Adrenal gland (tissue), 19 donors: ENCODE measurements at places on chromosomes 16 and 17. TPM values are rescaled to one million over a fixed set of nuclear protein-coding genes. Genes with fewer than 3 reads are reported as not detected.

DNA sequence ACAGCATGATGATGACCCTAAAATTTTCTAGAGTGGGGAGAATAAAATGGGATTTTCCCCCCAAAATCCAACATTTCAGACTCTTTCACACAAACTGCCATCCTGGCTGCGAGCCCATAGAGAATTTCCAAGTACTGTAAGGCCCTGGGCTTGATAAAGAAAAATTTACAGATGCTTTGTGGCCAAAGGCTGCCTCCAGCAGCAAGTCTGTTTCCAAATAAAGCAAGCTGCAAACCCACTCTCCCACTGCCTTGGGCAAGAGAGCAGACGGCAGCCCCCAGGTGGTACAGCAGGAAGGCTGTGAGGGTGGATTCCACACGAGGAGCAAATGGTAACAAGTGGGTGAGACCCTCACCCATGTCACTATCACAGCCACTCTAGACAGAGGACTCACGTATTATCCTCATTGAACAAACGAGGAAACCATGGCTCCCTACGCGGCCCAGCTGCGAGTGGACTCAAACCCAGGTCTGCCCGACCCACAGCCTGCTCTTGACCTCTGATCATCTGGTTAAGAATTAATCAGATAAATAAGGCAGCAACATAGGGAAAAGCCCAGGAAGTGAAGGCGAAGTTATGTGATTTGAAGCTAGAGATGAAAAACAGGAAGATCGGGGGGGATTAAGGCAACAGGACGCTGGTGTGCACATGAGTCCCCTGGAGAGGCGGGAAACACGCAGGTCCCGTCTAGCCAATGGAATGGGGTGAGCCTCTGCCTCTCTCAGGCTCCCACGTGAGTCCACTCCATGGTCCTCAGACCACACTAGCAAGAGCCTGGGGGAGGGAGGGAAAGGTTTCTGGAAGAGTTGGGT is 37.4 kb downstream of the AXIN2 start:
- DNase-seq = no peak

GRCh38 chr17:41697122-41697962 is 8.7 kb downstream of the EIF1 start:
- DNase-seq = peak; percentile 70

DNA sequence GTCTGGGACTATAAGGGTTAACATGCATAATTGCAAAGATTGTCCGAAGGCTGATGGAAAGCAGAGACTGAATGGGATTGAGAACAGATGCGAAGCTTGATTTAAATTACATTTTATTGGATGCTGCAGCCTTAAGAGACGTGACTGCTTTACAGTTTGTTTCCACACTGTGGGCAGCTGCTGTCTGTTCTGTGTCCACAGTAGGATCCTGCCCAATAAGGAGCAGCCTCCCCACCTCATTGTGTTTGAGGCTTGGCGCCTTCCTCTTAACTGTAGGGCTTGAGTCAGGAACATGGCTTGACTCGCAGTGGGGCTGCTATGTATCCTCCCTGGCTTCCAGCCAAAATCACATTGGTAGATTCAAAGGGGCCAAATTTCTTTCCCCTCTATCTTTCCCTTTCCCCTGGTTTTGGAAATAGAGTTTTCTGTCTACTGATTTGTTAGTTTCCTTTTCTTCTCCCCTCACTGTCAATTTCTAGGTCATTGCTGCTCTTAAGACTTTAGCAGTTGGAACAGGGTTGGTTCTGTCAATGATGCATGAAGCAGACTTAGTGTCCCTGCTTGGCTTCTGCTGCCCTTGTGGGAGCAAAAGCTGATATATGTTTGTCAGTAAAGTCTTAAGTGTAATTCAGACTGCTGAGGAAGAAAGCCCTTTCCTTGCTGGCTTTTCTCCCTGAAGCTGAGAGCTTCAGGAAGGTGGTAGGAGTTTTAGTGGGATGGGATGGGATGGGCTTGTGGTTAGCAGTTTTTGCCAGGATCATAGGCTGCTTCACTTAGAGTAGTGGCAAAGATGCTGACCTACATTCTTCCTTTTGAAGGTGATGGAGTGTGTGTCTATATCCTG is 5.0 kb upstream of the RARA start:
- no peak for DNase-seq

DNA sequence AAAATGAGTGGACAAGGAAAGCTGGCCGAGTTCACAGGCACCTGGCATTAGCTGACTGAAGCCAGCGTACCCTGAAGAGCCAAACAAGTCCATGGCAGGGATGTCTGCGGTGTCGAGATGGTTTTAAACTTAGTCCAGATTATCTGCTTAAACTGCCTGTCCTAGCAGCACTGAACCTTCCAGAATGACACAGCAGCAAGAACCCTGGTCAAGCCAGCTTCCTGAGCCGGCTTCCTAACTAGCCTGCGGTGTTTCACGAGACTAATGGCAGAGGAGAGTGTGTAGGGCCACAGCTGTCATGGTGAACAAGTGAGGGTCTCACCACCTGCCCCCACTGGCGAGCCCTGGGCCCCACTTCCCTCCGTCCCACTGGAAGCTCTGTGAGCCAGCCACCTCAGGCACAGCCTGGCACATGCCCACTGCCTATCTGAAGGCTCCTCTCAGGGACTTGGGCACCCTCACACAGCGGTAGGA is 28.8 kb upstream of the MTSS2 start:
- no peak for DNase-seq

GRCh38 chr17:38361694-38362465 is 10.2 kb downstream of the SOCS7 start:
- no peak for DNase-seq

DNA sequence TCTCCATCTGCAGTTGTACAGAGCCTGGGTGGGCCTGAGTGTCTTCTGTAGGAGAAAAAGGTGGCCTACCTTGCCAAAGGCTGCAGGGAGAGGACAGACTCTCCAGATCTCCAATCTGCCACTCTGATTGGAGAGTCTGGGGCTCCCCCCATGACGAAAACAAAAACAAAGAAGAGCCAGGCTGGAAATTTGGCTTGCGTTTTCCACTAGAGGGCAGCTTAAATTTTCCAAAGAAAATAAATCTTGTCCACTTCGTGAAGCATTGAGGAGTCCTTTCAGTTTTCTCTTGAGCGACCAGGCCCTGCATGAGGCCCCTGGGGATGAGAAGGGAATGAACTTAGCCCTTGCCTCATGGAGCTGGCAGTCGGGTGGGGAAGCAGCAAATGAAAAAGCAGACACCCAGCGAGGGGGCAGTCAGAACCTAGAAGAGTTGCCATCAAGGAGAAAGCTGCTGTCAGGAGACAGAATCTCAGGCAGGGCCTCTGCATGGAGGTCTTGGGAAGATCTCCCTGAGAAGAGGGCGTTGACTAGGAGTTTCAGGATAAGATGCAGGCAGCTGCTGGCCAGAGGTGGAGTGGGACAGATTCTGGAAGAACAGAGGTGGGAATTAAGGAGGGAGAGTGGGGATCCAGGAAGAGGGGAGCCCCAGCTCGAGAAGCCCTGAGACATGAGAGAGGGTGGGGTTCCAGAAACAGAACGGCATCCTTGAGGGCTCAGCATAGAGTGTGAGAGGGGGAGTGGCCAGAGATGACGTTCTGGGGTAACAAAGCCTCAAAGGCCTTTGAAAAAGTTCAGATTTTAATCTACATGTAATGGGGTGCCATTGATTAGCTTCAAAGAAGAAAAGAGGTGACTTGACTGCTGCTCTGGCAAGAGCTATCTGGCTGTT is 8.4 kb upstream of the SHCBP1 start:
- DNase-seq = no peak

GRCh38 chr17:81050645-81051625 is 16.0 kb downstream of the BAIAP2 start:
- no peak for DNase-seq

DNA sequence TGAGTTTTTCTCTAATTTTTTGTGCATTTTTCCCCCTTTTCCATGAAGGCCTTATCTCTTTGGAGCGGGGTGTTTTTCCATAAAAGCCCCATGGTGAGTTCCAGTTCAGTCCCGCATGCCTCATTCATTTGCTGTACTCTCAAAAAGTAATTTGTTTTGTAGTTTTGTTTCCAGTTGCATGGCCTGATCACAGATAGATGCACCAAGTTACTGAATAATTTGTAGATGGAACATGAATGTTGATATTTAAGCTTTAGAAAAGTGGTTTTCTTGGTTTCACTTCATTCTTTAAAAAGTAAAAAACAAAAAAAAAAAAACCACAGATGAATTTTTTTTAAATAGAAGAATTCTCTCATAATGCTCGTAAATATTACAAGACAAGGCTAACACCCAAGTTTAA is 349.2 kb downstream of the BCAS3 start:
- DNase-seq = no peak

DNA sequence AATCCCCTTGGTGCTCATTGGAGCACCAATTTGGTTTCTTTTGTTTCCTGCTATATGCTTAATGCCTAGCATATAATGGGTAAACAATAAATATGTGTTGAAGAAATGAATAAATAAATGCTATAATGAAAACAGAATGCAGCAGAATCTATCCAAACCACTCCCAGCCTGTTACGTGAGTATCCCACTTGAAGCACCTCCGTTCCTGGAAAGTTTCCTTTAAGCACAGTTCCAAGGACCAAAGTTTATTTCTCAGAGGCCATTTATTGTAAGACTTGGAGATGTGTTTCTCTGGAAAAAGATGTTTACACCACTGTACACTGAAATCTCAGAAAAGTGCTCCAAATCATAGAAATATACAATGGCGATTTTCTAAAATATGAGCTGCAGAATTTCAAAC is 187.0 kb downstream of the SOX9 start:
- DNase-seq = no peak

DNA sequence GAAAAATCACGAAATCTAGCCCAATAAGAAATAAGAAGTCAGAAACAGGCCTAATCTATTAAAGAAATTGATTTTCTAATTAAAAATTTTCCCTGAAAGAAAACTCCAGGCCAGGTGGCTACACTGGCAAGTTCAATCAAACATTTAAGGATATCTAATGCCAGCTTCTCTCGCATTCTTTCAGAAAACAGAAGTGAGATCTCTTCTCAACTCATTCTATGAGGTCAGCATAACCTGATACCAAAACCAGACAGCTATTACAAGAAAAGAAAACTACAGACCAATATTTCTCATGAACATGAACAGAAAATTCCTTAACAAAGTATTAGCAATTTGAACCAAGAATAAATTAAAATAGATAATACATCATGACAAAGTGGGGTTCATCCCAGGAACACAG is 52.4 kb downstream of the AXIN2 start:
- no peak for DNase-seq

- no peak for DNase-seq
These were observed 59.9 kb downstream of the RPH3AL start for GRCh38 chr17:292531-293382.

DNA sequence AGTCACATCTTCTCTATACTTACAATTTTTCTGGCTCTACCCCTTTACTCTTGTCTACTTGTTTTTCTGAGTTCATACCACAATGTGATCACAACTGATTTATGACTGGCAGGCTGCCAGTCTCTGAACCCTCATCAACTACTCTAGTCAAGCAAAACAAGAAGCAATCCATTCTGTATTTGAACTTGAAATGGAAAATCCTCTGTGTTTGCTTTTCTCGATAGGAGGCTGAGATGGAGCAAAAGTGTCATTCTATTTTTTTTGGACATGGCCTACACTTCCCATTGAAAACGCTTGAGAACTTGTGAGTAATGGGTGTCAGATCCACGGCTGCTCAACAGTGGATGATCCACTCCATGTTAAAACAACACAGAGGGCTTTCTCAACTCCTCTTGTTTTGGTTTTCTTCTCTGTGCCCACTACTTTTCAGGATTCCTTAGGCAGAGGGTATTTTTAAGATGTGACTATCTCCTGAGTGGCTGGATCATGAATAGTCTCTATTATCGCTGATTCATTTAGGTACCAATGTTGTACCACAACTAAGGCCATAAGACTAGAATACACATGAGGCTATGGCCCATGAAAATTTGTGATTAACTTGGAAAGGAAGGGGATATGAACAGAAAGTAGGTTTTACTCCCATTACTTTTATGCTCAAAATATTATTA is 11.7 kb downstream of the TMEM100 start:
- DNase-seq = no peak

DNA sequence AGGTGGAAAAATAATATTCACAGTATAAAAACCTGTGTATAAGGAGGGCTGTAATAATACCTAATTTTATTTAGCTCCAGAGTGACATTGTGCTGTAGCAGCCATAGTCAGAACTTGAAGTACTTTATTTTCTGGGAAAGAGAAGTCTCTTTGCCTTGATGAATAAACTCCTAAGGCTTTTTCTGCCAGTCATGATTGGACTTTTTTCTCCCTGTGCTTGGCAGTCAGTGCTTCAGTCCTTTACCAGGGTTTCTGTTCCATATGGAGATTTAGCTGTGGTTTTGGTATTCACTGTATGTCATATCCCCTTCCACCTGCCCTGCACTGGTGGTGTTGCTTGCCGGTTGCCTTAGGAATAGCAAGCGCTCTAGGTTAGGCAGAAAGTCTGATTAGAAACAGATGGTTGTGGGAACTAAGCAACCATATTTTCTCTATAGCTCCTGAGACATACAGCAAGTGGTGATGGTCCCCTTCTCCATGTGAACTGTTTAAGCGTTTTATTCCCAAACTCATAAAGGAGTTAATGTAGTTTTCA is 24.7 kb downstream of the DDX42 start:
- DNase-seq = no peak

DNA sequence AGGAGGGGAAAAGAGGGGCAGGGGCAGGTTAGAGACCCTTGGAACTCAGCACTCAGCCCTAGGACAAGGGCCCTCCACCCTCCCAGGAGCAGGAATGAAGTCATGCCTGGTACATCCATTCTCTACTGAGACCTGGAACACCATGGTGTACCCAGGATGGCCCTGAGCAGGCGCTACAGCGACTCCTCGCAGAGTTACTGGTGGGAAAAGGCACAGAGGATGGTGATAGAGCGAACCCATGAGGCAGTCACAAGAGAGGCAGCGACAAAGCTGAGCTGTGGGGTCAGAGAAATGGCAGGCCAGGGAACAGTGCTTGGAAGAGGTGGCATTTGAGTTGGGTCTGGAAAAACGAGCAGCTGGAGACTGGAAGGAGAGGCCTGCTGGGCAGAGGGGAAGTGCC is 37.5 kb downstream of the SRCIN1 start:
- no peak for DNase-seq

GRCh38 chr17:41803049-41804020 is 8.4 kb downstream of the P3H4 start:
- DNase-seq = no peak

- no peak for DNase-seq
These were observed 512.4 kb upstream of the CDH11 start for GRCh38 chr16:65634291-65634690.

Gene DPEP1
- total RNA-seq = 5.5 TPM

Gene PRR29
- total RNA-seq = 0.57 TPM

Gene TP53TG3B
- total RNA-seq = not detected

Gene IL34
- 42.6 TPM for total RNA-seq

Gene NPTX1
- total RNA-seq = 1.1 TPM

Gene HOXB4
- 2.9 TPM for total RNA-seq

Gene FBXL16
- total RNA-seq = not detected

Gene ZG16
- total RNA-seq = 0.07 TPM

Gene CRYBA1
- total RNA-seq = not detected

Gene HNF1B
- not detected for total RNA-seq

Gene KRTAP3-1
- total RNA-seq = not detected

Gene P2RX5
- 1.1 TPM for total RNA-seq

Gene KRTAP2-3
- not detected for total RNA-seq

Gene HEXIM1
- 44.0 TPM for total RNA-seq

Gene NPIPA2
- 0.60 TPM for total RNA-seq

Gene GCGR
- total RNA-seq = 2.3 TPM

Gene PIPOX
- 1.2 TPM for total RNA-seq
